ENCODE measurements at places on chromosomes 12 and 14. TPM values are rescaled to one million over a fixed set of nuclear protein-coding genes. Genes with fewer than 3 reads are reported as not detected.

Gene MAX
- 46.8 TPM for total RNA-seq

Gene PIGH
- total RNA-seq, result 12.3 TPM

Gene LTBR
- total RNA-seq, result 42.1 TPM

Gene FOXN3
- total RNA-seq, result 8.5 TPM

Gene MBD6
- total RNA-seq, result 4.2 TPM

Gene FAM90A1
- 0.06 TPM for total RNA-seq

Gene UTP20
- 11.8 TPM for total RNA-seq

Gene SSPN
- total RNA-seq, result 16.2 TPM

Gene MYF6
- total RNA-seq, result not detected

Gene AACS
- 13.3 TPM for total RNA-seq

Gene DDX54
- total RNA-seq, result 25.9 TPM

Gene MYO1H
- total RNA-seq, result not detected

Gene ASPG
- not detected for total RNA-seq

Gene TMCC3
- 0.50 TPM for total RNA-seq

Gene SLC6A12
- 0.12 TPM for total RNA-seq

Gene KLRG1
- total RNA-seq, result 0.53 TPM

Gene RNF212B
- total RNA-seq, result not detected

Gene KRT5
- total RNA-seq, result 0.53 TPM

Gene SERPINA9
- not detected for total RNA-seq

Gene ACACB
- total RNA-seq, result 7.0 TPM

Gene TEAD4
- 7.6 TPM for total RNA-seq

Gene LRP1
- total RNA-seq, result 490 TPM

Gene WNT1
- total RNA-seq, result not detected

Gene NKX2-1
- not detected for total RNA-seq

Gene PPP4R4
- not detected for total RNA-seq

Gene CEBPE
- not detected for total RNA-seq

Gene ZDHHC22
- not detected for total RNA-seq

Gene ETNK1
- total RNA-seq, result 32.4 TPM

Gene MORN3
- total RNA-seq, result 1.5 TPM

Gene GPR68
- total RNA-seq, result 0.75 TPM

Gene TAS2R50
- total RNA-seq, result 4.7 TPM

Gene SDR9C7
- not detected for total RNA-seq

Gene ARMH4
- total RNA-seq, result 6.4 TPM

Data from aortic smooth muscle cell (primary cell).